ENCODE measurements at places on chromosomes 1 and 21.

DNA sequence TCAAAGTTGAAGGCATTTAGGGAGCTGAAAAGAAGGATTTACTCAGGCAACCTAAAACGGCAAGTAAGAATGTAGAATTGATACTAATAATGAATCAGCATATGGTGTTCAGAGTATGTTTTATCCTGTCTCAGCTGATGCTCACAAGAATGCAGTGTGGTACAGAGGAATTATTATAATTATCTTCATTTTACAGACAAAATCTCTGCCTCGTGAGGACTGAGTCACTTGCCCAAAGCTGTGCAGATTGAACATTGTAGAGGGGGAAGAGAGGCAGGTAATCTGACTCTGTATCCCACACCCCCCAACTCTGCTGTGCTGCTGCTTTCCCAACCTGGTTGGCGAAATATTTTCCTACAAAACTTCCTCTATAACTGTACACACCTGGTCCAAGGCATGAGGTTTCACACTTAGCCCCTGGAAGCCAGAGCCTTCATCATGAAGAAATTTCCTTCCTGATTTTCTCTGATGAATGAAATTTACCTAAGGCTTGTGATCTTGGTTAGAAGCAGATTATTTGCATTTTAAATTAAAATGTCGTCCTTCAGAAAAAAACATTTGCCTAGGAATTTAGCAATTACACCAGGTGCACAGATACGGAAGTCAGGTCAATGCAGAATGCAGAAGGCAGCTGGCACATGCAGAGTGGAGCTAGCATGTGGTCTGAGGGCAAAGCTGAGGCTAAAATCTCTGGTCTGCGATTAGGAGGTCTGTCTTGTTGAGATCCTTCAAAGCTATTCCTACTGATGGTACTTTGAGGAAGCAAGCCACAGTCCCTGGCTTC lies 52.8 kb downstream of the DPT start:
- no peak for DNase-seq

DNA sequence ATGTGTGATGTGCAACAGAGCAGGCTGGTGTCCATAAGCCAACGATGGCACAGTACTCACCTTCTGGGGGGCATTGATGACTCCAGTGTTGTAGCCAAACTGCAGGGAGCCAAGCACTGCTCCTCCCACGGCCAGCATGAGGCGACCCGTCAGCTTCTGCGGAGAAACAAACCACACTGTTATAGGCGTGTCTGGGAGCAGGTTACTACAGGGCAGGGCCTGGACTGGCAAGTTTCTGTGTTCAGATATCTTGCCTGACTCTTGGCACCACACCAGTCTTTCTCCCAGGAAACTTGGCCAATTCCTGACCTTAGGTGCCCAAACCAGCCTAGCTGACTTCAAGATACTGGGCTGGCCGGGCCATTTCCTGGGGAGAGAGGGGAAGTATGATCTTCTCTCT lies 15.5 kb downstream of the SLC2A1 start:
- DNase-seq, result no peak

DNA sequence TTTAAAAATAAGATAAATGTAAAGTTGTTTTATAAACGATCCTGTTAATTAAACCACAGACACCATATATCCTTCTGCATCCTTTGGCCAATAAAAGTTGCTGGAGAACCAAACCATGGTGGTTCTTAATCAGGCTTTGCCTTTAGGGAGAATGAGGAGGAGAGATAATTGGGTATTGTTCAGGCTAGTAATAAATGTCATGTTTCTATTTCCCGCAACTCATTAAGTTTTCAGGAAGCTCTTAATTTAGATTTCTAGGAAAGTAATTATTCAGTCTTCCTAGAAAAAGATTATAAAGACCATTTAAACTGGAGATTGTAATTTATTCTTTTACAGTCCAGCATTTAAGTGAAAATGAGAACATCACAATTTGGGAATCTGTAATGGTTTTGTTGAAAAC lies 34.5 kb downstream of the RAB4A start:
- DNase-seq, result no peak

GRCh38 chr1:181344091-181344490 lies 139.2 kb upstream of the CACNA1E start:
- DNase-seq, result no peak

DNA sequence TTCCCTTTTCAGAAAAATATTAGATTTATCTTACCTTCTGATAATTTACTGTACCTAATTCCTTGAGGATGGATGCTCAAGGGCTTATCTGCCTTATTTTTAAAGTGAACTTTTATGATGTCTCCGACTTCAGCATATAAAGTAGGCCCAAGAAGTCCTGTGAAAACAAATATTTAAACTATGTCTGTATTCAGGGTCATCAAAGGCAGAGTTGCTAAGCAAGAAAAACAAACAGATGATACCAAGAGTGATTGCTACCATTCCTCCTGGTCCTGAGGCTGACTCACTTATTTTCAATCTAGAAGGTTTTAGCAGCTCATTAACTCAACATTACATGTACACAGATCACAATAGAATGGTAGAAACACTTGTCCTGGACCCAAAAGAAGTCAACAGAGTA lies 14.1 kb downstream of the F5 start:
- DNase-seq, result no peak

- no peak for DNase-seq
These were observed 71.0 kb downstream of the EBNA1BP2 start for GRCh38 chr1:43101061-43101460.

DNA sequence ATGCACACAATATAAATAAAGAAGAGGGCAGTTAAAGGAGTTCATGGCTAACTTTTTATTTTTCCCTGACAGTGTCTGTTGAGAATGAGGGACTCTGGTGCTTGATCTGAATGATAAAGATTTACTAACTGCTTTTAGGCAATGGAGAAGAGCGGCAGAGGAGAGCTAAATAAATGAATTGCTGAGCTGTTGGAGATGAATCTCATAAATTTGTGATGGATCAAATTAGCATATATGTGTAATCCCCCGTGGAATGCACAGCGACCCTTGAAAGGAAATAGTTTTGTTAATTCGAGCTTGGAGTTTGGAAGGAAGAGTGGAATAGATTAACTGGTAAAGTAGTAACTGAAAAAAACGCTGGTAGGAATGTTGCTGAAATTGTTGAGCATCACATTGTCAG lies 40.2 kb downstream of the HMCN1 start:
- DNase-seq, result no peak

DNA sequence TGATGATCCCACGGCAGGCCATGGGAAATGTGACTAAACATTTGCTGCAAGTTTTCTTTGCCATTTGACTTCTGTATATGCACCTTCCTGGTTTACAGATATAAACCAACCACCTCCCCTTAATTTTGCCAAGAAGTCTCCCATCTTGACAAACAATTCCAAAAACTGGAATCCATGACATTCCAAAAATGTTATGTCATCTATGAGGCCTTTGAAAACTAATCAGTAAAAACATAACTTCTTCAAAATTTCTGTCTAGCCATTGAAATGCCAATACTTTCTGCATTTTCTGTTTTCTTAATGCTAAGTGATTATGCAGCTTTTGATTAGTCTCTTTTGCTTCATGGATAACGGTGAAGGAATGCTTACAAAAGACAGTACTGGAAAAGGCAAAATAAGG lies 84.1 kb downstream of the LYST start:
- no peak for DNase-seq

DNA sequence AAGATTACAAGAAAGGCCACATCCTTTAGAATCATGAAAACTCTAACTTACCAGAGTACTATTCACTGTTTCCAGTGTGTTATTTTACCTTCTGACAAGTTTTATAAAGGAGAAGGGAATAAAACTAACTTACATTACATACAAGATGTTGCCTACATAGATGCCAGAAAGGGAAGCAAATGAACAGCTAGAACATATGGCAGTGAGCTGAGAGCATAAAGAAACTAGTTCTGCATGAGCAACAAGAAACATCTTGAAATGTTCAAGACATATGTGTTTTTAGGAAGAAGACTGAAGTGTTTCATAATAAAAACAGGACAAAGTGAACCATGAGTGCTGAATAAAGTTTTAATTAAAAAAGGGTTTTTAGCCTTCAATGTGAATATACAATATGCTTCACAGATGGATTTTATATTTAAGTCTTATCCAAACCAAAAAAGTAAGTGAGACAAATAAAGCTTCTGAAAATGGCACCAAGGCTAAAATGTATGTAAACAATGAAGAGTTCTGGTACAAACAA lies 39.4 kb downstream of the SLC5A9 start:
- DNase-seq, result no peak

GRCh38 chr1:235648954-235649367 lies 623 bp downstream of the GNG4 start:
- DNase-seq, result no peak

DNA sequence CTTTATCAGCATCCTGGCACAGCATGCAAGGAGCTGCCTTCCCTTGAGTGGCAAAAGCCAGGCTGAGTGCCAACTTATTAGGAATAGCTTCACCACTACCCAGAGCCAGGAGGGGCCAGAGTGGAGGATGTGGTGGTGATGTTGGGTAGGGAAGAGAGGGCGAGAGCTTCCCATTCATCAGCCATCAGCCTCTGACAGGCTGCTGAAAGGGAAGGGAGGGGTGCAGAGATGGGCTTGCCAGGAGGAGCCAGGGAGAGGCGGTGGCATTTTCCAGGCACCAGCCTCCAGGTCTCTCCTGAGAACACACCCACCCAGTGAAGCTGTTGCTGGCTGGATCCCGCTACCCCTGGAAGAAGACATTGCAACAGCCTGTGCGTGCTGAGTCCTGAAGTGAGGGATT lies 168.5 kb downstream of the ACTL8 start:
- no peak for DNase-seq

DNA sequence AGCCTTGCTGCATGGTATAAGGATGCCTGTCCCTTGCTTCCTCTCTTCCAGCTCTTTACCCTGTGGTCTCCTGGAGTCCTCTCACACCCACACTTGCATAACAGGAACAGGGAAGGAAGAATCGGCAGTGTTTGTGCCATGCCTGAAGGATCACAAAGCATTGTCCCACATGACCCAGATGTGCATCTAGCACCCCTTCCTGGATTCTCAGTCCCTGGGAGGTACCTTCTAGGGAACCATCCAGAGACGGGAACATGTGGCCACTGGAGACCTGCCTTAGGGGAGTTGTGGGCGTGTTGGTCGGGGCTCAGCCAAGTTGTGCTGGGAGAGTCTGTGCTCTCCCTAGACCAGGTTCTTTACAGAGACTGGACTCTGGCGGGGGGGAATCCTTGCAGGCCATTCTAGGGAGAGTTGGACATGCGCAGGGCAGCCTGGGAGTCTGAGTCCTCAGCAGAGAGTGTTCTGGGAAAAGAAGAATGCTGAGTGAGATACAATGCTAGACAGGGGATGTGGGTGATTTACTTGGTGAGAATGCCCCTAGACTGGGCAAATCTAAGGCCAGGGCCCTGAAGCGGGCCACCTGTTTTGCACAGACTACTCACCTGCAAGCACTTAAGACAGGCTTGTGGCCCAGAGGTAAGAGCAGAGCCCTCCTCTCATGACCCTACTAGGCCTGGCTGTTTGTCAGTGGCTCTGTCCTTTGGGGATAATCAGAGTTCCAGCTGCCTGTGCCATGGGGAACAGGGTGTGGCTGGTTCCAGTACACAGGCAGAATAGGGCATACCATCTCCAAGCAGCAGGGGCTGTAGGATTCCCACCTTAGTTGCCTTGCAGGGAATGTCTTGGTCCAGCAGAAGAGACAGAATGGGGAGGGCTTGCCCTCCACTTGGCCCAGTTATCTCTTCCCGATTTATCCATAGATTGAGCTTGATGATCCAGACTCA lies 89.8 kb downstream of the MAN1C1 start:
- DNase-seq, result no peak

All from brain pericyte (primary cell).